ENCODE measurements at places on chromosomes 12 and 14. TPM values are rescaled to one million over a fixed set of nuclear protein-coding genes. Genes with fewer than 3 reads are reported as not detected.

PRH2 gene
- polyA plus RNA-seq = 0.19 TPM

- DNase-seq = no peak
Observed at GRCh38 chr12:47207829-47208248, 128.1 kb upstream of the AMIGO2 start.

DNA sequence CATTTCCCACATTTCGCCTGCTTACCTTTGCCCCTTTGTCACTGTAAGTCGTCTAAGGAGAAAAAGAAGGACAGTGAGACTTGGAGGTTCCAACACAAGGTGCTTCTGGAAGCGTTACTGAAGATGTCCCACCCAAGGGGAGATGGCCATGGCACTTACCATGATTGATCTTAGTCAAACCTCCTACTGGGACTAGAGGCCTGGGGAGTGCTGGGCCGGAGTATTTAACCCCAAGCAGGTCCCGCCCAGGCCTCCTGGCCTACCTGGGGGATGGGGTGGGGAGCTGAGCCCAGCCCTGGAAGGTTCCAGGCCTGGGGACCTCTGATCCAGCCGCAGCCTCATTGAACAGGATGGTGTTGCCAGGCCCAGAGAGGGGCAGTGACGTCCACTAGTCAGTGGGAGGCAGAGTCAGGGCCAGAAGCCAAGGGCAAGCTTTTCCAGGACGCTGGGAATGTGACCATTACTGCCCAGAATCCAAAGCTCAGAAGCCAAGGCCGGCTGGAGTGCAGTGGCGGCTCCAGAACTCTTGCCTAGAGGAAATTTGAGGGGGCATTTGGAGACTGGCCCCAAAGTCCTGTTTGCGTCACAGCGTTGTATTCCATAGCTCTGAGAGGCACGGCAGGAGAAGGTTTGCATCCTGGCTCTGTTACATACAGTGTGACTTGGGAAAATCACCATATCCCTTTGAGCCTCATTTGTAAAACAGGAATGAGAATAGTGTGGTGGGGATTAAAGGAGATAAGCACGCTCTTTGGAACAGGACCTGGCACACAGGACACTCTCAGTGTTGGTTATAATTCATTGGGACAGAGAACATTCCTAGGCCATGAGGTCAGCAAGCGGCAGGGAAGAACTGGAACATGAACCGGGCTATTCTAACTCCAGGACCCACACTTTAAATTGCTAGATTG, at the start of gene HPD:
HPD (minus strand) TSS at position 198 of the 911 bp plus-strand sequence; CDS start at position 162, 36 bp downstream.
- DNase-seq = no peak

DNA sequence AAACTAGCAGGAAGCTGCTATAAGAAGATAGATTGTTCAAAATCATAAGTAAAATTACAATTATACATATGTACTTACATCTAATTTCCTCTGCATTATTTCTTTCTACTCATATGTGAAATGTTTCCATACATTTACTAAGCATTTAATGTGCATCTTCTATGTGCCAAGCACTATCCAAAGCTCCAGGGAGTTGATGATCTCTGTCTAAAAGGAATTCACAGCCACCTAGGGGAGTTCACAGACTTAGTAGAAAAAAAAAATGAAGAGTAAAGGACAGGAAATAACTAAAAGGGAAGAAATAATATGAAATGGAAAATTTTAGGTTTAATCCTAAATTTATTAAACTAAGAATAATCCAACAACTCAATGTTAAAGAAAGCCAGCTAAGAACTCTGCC, 91.7 kb downstream of the EFCAB11 start:
- no peak for DNase-seq

GRCh38 chr12:50083301-50083700, 1.8 kb upstream of the SMARCD1 start:
- no peak for DNase-seq

ESPL1 gene
- 15.2 TPM for polyA plus RNA-seq

DNA sequence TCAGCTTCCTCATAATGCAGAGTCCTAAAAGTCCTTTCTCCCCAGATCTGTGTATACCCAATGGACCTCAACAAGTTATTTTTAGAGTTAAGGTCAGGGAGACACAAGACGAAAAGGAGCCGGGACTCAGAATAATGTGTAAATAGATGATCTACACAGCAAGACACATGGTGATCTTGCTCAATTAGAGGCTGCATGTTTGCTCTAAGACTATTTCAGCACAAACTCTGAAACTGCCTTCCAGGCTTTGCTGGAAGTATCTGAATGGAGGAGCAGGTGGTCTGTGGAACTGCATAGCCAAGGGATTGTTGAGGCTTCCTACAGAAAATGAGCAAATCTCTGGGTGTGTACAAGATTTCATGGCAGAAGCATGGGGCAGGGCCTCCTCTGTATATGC, 80.8 kb downstream of the CRACR2A start:
- no peak for DNase-seq

GALNT16 gene
- polyA plus RNA-seq = 3.4 TPM

GRCh38 chr14:104634138-104634760, 29.7 kb upstream of the TMEM179 start:
- DNase-seq = no peak

- no peak for DNase-seq
Observed at GRCh38 chr14:49637534-49638078, 2.6 kb upstream of the DNAAF2 start.

DNA sequence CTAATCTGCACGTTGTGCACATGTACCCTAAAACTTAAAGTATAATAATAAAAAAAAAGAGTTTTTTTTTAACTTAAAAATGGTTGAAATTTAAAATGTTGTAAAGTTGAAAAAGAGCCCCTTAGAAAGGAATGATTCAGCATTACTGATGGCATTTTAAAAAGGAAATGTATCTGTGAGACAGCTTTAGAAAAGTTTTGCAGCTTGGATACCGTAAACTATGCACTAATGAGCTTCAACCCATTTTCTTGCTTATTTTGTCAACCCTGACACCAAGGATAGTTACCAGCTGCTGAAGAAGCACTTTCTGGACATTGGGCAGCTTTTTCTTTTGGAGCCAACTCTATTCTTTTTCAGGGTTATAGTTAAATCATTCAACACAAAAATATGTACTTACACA, 4.3 kb downstream of the BICD1 start:
- DNase-seq = no peak
